Fibroblast of skin of scalp (primary cell): ENCODE measurements at places on chromosomes 7 and 10.

DNA sequence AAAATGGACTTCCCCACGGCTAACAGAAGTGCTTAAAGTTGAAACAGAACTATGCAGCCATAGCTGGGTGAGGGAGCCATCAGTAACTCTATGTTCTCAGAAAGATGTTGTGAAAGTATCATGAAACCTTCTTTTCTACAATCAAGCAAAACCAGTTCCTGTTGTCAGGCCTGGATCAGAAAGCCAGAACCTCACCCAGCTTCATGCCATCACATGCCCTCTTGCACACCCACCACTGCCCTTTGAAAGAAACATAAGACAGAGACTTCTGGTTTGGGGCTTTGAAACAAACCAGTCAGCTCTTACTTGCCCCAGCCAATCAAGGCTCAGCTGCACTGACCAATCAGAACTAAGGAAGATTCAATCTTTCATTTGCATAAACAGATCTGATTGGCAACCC is 230.8 kb upstream of the FERD3L start:
- no peak for DNase-seq

GRCh38 chr10:48306870-48307710 is 613 bp downstream of the MAPK8 start:
- DNase-seq = peak; percentile 60

- no peak for DNase-seq
These were observed 12.5 kb upstream of the TNRC18 start for GRCh38 chr7:5436003-5436678.

DNA sequence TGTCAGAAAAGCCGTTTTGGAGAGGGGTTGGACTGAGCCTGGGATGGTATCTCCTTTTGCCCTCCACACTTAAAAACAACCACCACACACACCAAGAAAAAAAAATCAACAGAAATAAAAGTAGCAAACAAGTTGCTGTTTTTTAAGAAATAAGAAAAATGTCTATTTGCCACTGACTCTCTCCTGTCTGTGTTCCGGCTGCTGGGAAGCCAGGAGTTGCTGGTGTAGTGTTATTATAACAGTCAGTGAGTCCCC is 163 bp downstream of the EGR2 start:
- DNase-seq = no peak

DNA sequence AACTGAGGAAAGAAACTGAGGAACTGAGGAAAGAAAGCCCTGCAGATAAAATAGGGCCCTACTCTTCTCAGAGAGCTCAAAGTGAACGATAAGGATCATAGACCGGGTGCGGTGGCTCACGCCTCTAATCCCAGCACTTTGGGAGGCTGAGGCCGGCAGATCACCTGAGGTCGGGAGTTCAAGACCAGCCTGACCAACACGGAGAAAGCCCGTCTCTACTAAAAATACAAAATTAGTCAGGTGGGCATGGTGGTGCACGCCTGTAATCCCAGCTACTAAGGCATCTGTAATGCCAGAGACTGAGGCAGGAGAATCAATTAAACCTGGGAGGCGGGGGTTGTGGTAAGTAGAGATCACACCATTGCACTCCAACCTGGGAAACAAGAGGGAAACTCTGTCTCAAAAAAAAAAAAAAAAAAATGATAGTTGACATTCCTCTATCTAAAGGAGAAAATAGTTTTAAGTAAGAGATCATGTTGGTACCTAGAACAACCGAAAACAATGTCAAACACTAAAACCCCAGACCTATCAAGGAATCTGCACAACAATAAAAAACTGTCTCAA is 2.5 kb downstream of the MKRN1 start:
- DNase-seq = no peak

DNA sequence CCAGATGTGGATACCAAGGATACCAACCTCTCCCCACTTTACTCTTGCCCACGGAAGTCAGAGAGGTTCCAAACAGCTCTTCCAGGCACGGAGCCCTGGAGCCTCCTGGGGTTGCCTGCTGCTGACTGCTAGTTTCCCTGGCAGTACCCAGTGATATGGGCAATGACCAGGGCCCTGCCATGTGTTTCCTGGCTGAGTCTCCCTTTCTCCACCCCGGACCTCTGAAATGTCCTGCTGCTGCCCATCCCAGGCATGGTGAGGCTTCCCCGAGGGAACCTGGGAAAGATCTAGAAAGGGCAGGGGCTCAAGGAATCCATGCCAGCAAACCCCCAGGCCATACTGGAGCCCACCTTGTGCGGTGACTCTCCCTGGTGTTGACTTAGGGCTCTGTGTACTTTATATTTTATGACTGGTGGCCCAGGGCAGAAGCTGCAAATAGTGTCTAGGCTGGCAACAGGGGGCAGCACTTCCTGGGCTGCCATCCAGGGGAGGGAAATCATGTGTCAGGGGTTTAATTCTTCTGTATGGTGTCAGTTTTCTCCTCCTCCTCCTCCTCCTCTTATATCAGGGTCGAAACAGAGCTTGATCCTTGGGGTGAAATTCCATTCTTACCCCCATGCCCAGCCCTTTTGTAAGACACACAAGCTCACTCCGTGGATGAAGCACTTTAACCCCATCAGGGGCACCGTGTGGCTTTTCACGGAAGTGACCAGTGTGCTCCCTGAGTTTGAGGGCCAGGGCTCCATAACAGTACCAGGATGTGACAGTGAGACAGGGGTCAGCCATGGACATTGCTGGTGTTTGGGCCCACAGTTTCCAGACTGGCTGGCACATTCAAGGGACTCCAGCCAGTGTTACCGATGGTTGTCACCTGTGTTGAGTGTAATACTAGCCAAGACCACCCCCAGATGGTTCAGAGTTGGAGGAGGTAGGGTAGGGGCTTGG is 62.4 kb upstream of the GDF10 start:
- no peak for DNase-seq

DNA sequence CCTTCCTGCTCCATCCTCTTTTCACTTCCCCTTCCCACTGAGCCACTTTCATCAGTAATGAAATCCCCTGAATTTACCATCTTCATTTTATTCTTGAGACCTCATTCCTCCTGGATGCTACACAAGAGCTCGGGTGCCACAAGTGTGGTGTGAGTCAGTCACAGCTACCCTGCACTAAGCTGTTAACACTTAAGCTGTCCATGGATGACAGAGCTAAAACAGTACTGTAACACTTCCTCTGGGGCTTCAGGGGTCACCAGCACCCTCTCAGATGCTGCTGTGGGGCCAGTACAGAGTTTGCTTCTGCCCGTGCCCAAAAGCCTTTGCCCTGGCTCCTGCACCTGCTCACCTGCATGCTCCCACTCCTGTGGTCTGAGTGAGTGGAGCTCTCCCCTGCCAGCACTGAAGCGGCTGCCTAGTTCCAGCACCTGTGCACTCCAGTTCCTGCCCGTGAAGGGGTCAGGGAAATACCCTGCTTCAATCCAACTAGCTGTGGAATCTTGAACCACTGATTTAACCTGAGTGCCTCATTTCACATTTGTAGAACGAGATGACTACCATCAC is 71.9 kb downstream of the POT1 start:
- DNase-seq = no peak

- DNase-seq = peak; percentile 45
These were observed 38.4 kb upstream of the PLXNA4 start for GRCh38 chr7:132614428-132615318.

DNA sequence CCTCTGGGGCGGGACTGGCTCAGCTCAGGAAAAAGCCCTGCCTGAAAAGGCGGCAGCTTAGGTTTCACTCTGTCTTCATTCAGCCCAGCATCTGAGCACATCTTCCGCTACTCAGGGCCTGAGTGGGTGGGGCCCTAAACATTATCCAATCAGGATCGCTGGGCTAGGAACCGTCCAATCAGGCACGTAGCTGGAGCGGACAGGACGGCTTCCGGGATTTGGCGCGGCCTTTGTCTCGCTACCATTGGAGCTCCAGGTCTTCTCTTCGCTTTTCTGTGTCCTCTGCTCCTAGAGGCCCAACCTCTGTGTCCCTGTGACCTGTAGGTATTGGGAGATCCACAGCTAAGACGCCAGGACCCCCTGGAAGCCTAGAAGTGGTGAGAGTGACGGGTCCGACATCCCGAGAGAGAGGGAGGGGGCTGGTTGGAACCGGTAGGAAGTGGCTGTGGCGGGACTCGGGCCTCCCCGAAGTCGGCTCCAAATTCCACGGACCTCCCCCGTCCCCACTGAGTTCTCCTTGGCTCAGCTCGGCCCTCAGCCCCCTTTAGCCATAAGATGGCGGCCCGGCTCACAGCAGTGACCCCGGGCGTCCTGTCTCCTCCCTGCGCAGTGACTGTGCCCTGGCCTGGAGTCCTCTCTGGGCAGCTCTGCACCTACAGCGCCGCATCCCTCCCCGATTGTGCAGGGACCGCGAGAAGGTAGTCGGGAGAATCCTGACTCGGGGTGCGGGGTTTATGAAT is 99.1 kb downstream of the ZNF680 start:
- DNase-seq = peak; percentile 9

GRCh38 chr10:3486346-3487065 is 298.5 kb downstream of the KLF6 start:
- no peak for DNase-seq

- peak; percentile 35 for DNase-seq
These were observed 245.6 kb downstream of the BICC1 start for GRCh38 chr10:58758321-58758720.

GRCh38 chr7:34191771-34192479 is 286.6 kb downstream of the BMPER start:
- DNase-seq = no peak

GRCh38 chr10:83432261-83433045 is 706.9 kb upstream of the GHITM start:
- peak; percentile 1 for DNase-seq

DNA sequence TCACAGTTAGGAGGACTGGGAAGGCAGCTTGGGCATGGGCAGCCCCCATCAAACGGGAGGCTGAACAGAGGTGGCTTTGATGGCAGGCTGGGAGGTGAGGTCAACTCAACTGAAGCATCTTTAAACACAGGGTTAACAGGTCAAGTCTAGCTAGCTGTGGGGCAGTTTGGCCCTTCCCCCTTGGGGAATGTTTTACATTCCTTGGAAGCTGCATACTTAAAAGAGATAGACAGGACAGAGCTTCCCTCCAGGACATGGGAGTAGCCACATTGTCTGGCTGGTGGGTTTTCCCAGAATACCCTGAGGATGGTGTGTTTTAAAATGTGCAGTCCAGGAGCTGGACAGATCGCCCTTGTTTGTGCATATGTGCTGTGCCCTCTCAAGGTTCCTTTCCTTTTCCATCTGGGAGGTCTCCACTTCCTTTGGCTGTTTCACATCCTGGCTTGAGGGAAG is 6.8 kb upstream of the RASSF4 start:
- DNase-seq = no peak

GRCh38 chr10:88386204-88386788 is 196.8 kb downstream of the RNLS start:
- DNase-seq = peak; percentile 18

DNA sequence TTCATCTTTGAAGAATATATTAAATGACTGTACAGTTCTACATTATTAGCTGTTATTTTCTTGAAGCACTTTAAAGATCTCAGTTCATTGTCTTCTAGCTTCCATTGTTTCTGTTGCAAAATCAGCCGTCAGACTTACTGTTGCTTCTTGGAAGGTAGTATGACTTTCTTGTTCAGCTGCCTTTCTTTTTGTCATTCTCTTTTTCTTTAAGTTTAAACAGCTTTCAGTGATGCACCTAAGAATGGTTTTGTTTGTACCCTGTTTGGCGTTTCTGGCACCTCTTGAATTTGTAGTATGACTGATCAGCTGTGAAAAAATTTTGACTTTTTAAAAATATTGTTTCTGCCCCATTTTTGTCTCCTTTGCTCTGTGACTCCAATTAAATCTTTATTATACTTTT is 9.3 kb downstream of the MKLN1 start:
- DNase-seq = peak; percentile 37
